GM13977 (cell line): ENCODE measurements at places on chromosomes 2 and 18.
A peak's percentile ranks its signal among the peaks of the same experiment; 100 is the strongest.

DNA sequence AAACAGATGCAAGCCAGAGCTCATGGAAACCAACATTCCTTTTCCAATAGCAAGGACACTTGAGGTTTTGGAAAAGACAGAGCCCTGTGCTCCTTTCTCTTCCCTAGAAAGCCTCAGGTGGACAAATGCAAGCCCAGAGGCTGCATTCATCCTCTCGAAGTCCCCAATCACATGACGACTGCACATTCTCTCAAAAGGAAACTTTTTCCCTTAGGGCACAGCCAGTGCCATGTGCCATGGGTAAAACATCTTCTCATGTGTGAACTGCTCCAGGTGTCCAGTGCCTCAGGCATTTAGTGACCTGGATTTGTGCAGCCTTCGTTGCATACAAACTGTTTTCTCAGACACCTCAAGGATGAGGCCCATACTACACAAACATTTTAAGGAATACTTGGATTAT lies 140.7 kb downstream of the LAMA1 start:
- DNase-seq: no peak

DNA sequence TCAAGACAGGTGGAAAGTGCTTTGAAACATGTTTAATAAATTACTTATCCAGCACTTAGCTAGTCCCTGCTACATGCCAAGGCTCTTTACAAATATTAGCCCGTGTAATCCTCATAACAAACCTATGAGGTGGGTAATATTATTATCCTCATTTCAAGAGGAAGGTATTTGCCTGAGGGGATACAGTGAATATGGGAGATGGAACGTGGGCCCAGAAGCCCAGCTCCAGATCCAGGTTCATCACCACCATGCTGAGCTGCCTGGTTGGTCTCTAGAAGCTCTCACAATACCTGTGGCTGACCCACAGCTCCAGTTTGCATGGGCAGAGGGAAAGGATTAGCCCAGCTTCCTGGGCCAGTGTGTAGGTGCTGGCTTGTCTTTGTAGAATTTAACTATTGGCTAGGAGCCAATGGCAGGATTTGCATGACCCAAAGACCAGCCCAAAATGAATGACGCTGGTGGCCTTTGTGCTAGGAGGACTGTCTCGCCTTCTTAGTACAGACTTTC lies 61.6 kb upstream of the ATP8B1 start:
- no peak for DNase-seq

DNA sequence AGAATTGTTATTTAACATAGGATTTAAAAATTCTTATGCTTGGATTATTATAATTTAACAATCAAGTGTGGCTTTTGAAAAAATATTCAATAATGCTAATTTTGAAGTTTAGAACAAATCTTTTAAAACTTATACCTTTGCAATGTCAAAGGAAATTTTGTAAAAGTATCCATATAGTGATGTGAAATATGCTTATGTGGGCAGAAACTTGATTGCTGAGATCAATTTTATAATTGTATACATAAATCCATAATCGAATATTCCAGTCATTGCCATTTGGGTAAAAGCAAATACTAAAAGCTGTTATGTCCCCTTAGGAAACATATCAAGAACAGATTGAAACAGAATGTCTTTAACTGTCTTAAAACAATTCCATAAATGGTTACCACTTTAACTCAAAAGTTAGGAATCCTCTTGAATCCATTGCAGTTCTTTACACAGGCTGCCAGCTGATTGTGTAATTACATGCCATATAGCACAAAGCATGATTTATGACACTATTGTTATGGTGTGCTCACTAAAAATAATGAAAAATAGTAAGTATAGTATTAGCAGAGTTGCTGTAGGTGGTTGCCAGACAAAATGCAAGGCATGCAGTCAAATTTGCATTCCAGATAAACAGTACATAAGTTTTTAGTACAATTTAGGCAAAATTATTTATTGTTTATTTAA lies 24.2 kb downstream of the PLCL1 start:
- no peak for DNase-seq

- DNase-seq: peak; percentile 4
Observed at GRCh38 chr2:167331636-167332232, 443.5 kb downstream of the XIRP2 start.

GRCh38 chr2:38474715-38475566 lies 97.9 kb upstream of the ATL2 start:
- DNase-seq: peak; percentile 48

DNA sequence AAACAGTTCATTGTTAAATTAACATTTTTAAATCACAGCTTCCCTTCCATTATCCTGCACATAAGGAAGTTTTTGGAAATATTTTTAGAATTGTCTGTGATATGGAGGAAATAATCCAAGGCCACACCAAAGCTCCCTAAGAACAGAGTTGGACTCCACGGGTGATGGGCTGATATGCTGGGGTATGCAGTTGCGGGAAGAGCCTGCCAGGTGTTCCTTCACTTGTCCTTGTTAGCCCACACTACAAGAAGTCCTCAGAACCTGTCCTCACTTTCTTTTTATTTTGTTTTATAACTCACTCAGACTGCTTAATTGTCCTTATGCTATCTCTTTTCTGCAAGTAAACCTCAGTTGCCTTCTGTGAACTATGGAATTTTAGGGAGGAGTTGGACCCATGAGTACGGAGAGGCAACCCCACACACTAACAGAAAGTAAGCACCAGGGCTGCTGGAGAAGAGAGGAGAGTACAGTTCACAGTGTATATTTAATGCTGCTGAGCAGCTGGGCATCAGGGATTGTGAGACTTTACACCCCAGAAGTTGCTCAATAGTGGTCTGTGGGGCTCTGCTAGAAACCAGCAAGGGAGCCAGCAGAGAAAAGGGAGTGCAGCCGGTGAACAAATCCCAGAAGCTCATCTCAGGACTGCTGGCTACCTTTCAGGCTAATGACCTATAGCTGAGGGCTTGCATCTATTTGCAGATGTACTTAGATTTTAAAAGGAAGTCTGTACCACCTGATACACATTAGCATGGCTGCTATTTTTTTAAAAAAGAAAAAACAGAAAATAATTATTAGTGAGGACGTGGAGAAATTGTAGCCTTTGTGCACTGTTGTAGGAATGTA lies 280.1 kb upstream of the STON1 start:
- no peak for DNase-seq

DNA sequence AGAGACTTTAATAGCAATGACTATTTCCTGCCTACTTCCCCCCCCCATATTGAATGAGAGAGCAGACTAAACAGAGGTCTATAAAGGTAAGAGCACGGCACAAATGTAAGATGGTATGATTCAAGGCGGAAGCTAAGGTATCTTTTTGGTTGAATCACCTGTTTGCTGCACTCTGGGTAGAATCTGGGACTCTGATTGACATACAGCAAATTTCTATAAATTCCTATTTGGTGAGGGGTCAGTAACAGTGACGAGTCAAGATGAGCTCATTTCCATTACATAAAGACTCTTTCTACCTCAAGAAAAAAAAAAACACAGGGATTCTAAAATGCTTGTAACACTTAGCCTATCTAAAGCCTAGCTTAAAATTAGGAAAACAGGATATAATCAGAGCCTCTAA lies 297.3 kb downstream of the TNS1 start:
- no peak for DNase-seq
